ENCODE measurements at places on chromosomes 6 and 20. TPM values are rescaled to one million over a fixed set of nuclear protein-coding genes. Genes with fewer than 3 reads are reported as not detected.

DNA sequence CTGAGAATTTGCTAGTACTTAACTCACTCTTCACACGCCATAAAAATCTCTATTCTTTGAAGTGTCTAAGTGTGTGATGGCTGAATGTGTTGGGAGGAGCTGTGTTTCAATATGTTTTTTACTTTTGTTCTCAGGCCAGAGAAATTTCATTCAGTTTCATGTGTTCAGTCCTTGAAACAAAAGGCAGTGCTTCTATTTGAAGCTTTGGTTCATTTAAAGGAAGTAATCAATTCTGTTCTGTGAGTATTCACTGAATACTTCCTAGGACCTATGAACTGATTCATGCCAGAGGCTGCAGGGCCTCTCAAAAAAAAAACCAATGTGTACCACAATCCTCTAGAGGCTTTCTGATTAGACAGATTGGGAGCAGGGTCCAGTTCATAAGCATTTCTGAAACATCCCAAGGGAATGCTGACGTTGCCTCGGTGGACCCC is 12.4 kb upstream of the F13A1 start:
- no peak for DNase-seq

DNA sequence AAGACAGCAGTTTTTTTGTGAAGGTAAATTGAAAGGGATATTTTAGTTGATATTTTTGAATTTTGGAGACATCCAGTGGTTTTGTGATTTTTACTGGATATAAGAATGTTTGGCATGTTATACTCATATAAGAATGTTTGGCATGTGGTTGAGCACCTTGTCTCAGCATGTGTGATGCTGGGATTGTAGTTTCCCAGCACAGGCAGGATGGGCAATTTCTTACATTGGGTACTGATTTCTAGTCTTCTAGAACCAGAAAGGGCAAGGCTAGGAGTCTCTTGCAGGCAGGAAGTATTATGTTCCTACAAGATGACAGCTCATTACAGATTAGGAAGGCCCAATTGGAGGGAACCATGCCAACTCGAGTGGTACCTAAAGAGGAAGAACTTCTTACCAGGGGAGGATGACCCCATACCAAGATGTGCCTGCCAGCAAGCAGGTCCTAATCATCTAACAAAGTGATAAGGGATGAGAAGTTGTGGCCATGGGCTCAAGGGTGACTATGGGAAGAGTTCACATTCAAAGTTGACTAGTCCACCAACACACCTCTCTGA is 377.8 kb downstream of the UTRN start:
- no peak for DNase-seq

GRCh38 chr6:121302882-121303281 is 31.4 kb downstream of the TBC1D32 start:
- no peak for DNase-seq

GRCh38 chr6:69790629-69791028 is 6.2 kb downstream of the LMBRD1 start:
- DNase-seq: no peak

GRCh38 chr6:99130897-99131873 is 183.4 kb upstream of the FBXL4 start:
- no peak for DNase-seq

- DNase-seq: no peak
Observed at GRCh38 chr6:36686668-36687513, 8.4 kb downstream of the CDKN1A start.

DNA sequence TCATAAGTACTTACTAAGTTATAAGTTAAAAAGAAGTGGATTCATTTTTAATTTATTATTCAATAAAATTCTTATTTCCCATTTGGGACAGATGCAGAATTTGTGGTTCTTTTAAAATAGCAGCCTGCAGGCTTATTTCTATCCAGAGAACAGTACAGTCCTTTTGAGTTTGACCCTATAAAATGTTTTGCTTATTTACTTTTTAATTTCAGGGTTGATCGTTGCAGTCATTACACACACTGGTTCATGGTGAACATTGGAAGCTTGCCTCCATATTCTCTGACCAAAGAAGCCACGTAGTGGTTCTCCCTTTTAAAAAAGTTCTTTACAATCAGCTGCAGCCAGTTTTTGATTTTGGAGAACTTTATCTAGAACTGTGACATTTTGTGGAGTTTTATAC is 122.9 kb upstream of the PDE7B start:
- no peak for DNase-seq

GRCh38 chr6:128527375-128527774 is 7.0 kb upstream of the PTPRK start:
- DNase-seq: no peak

DNA sequence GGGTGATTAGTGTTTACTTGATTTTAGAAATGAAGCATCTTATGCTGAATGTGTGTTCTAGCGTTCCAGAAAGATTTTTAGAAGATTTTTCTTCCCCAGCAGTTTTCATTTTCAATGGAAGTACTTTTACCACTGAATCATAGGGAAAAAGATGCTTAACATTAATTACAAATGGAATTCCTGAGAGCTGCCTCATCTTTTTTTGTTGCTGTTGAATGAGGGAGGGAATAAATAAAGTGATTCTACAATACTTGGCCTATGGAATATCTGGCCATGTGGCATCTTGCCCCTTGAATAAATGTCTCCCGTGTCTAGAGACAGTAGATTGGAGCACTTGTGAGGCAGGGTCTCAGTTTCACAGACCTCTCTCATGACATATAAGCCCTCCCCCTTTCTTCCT is 44.1 kb upstream of the SLC22A1 start:
- no peak for DNase-seq

- no peak for DNase-seq
Observed at GRCh38 chr6:91087908-91088307, 501.0 kb upstream of the MAP3K7 start.

- DNase-seq: no peak
Observed at GRCh38 chr6:87088076-87088475, 6.8 kb downstream of the CGA start.

DNA sequence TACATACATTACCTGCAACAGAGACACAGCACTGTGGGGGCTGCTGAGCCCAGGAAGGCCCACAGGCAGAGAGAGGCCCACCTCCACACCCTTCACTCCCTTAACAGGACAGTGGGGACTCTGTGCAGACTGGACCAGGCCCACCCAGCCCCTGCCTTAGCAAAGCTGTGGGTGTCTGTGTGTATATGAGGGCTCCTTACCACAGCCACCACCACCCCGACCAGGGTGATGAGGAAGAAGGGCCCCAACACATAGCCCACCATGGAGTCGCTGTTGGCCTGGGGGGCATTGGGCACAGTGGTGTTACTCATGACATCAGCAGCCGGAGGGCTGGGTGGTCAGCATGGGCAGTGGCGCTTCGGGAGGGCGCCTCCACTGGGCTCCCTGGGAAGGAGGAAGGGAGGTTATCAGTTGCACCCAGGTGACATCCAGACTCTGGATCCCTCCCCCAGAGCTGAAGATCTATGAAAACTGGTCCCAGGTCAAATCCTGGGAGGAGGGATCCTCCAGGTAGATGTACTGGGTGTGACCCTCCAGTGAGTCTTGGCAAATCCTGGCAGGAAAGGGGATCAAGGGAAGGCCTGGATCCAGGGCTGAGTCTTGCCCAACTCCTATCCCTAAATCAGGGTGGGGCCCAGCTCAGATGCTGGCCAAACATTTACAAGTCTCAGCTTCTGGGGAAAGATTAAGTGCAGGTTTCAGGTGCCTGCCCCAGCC is 1.2 kb downstream of the SMIM29 start:
- no peak for DNase-seq

GRCh38 chr6:96545882-96546281 is 17.0 kb upstream of the FHL5 start:
- DNase-seq: no peak

DNA sequence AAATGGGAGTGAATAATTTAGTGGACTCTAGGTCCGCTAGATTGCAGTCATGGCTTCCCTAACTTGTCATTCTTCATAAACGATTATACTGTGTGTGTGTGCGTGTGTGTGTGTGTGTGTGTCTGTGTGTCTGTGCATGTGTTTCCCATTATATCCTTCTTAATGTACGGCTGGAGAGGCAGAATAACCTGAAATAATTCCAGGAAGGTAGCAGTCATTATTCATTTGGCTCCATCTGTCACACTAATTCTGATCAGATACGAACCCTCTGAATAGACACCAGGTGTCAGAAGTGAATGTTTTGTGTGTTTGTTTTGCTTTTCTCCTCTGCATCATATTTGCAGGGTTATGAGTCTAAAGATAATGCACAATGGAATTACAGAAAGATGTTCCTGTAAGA is 372.9 kb downstream of the DOK5 start:
- no peak for DNase-seq

DNA sequence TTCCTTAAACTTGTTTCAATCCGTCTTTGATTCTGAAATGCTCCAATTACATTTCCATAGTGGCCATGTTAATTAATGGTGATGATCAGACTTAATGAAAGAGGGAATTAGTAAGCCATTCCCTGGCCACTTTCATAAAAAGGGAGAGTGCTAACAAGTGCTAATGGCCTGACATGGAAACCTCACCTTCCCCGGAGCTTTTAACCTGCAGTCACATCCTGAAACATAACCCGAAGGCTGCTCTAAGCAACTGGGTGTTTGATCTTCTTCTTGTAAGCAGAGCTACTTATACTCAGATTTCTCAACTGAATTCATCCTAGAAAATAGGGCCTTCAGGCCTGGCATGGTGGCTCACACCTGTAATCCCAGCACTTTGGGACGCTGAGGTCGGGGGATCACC is 67.1 kb upstream of the ZMYND8 start:
- DNase-seq: no peak

- peak; percentile 23 for DNase-seq
Observed at GRCh38 chr20:52191916-52192718, 538 bp upstream of the ZFP64 start.

The TAGAP gene
- not detected for total RNA-seq

The FNDC1 gene
- not detected for total RNA-seq

The C6orf120 gene
- total RNA-seq: 66.6 TPM

The CRISP2 gene
- total RNA-seq: not detected

The SLC17A4 gene
- not detected for total RNA-seq

The GGTLC1 gene
- total RNA-seq: not detected

The RBCK1 gene
- total RNA-seq: 91.0 TPM

The TRIM10 gene
- total RNA-seq: not detected

The PGC gene
- total RNA-seq: not detected
